ENCODE measurements at places on chromosomes 2 and 18.
A peak's percentile ranks its signal among the peaks of the same experiment; 100 is the strongest.

- DNase-seq: no peak
These were observed 28.9 kb downstream of the IL1R2 start for GRCh38 chr2:102020596-102021170.

DNA sequence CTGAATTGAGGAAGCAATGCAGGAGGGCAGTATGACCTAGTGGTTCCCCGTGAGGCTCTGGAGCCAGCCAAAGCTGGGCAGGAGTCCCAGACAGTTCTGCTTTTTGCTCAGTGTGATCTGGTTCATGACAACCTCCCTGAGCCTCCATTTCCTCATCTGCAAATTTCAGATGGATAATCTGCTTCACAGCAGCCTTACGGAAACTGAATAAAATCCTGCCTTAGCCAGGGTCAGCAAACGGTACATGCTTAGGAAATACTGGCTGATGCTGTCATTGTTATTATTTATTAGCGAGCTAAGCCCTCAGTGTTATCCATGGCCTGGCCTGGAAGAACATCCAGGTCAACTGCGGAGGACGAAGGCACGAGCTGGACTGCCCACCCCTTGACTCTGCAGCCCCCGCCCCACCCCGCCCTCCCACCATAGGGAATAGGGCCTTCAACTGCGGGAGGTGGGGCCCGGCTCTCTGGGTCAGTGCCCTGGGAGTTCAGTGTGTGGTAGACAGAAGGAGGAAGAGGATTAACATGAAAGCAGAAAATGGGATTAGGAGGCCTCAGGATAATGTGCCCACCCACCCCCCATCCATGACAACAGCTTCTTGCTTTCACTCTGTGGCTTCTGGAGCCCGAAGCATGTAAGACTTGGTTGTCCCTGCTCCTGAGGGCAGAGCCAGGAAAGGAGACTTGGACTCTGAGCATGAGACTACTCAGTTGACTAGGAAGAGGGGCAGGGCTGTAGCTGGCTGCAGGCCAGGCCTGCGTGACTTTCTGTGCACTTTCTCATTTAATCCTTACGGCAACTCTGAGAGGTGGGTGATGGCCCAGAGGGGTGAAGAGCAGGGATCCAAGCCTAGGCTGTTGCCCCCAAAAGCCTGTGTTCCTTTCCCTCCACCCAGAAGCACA, 13.1 kb downstream of the PKDCC start:
- peak; percentile 88 for DNase-seq

- no peak for DNase-seq
These were observed 78.2 kb downstream of the UBE2E3 start for GRCh38 chr2:181058378-181059269.

GRCh38 chr2:74333175-74333574, 10.0 kb downstream of the SLC4A5 start:
- DNase-seq: peak; percentile 8

DNA sequence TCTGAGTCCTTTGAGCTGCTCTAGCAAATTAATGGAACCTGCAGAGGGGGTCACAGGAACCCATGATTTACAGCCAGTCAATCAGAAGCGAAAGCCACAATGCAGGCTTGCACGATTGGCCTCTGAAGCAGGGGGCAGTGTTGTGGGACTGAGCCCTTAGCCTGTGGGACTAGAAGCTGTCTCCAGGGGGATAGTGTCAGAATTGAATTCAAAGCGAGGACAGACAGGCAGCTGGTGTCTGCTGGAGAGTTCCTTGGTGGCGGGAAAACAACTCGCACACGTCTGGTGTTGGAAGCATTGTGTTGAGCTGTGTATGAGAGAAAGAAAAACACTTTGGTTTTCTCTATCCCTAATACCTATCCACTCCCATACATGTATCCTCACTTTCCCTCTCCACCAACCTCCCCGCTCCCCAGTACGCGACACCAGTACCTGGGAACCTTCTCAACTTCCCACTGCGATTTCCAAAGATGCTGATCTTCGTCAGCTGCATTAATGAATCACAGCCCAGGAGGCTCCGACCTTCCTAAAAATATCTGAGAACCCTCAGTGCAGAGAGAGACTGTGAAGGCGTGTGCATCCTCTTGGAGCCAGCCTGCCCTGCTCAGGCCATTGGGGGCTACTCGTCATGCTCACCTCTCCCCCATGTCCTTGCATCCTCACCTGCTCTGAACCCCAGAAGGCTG, 88.2 kb downstream of the HS1BP3 start:
- DNase-seq: peak; percentile 29

GRCh38 chr2:157837851-157838441, 38.2 kb downstream of the ACVR1 start:
- DNase-seq: peak; percentile 53

- DNase-seq: no peak
These were observed 54.3 kb downstream of the RAB10 start for GRCh38 chr2:26088038-26088643.

GRCh38 chr2:207503234-207503633, 26.5 kb upstream of the CREB1 start:
- no peak for DNase-seq

- DNase-seq: no peak
These were observed 253.4 kb upstream of the ZSWIM2 start for GRCh38 chr2:187102381-187102780.

DNA sequence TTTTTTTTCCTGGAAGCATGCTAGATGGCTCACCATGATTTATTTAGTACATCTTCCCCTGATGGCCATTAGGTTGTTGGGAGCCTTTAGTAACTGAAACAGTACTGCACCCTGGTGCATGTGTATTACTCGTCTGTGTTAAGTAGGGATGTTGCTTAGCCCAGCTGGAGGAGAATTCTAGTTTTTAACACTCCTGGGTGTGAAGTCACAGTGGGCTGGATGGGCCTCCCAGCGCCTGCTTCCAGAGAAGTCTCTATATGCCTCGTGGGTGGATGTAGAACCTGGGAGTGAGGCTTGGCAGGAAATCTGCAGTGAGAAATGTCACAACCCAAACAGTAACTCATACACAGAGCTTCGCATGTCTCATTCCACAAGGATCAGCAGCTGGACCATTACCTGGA, 28.9 kb upstream of the NT5DC4 start:
- no peak for DNase-seq

GRCh38 chr2:157971702-157972101, 95.6 kb upstream of the ACVR1 start:
- no peak for DNase-seq

GRCh38 chr2:188204824-188205223, 86.8 kb upstream of the GULP1 start:
- no peak for DNase-seq

- no peak for DNase-seq
These were observed 170.3 kb downstream of the MAIP1 start for GRCh38 chr2:200125444-200126284.

DNA sequence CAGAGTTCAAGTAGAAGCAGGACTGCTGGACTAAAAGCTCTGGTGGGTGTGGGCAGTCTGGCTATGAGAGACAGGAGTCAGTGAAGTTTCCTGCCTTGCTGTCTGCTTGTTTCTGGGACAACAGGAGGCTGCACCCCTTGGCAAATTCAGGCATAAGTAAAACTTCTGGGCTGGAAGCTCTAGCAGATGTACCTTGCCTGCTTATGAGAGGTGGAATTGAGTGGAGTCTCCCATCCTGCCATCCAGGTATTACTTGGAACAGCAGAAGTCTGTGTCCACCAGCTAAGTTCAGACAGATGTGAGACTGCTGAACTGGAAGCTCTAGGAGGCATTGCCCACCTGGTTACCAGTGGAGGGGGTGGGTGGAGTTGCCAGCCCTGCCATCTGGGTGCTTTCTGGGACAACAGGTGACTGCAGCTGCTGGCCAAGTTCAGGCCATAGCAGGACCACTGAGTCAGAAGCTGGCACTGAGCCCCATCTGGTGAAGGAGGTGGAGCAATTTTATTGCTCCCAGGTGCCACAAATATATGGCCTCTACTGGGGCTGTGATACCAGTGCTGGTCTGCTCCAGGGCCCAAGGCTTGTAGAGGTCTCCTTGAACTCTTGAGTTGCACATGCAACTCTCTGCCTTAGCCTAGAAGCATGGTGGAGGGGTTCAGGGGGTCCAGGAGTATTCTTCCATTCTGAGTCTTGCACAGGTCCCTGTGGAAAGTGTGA, 199.4 kb upstream of the FN1 start:
- DNase-seq: no peak

GRCh38 chr2:212953170-212953920, 198.1 kb downstream of the IKZF2 start:
- no peak for DNase-seq

GRCh38 chr2:85246348-85246747, 81.4 kb downstream of the TGOLN2 start:
- peak; percentile 95 for DNase-seq

Measured in NCI-H524 treated with DMSO at 0.1 percent for 48 hours (cell line).